ENCODE measurements at places on chromosomes 1 and 21.
A peak's percentile ranks its signal among the peaks of the same experiment; 100 is the strongest.

DNA sequence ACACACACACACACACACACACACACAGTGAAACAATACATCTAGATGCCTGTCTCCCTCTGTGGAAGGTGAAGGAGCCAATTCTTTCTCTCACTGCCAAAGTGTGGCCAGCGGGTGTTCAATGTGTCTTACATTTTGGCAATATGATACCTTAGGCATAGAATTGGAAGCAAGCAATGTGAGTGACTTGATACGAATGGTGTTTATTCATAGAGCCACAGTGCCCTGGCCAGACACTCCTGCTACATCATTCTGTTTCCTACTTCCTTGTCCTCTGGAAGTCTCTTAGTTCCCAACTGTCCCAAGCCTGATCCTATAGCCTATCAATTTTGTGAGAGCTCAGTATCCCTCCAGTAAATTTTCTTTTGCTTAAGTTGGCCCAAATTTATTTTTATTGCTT is 170.0 kb upstream of the L1TD1 start:
- no peak for DNase-seq

GRCh38 chr1:100246738-100247137 is 2.9 kb downstream of the DBT start:
- no peak for DNase-seq

DNA sequence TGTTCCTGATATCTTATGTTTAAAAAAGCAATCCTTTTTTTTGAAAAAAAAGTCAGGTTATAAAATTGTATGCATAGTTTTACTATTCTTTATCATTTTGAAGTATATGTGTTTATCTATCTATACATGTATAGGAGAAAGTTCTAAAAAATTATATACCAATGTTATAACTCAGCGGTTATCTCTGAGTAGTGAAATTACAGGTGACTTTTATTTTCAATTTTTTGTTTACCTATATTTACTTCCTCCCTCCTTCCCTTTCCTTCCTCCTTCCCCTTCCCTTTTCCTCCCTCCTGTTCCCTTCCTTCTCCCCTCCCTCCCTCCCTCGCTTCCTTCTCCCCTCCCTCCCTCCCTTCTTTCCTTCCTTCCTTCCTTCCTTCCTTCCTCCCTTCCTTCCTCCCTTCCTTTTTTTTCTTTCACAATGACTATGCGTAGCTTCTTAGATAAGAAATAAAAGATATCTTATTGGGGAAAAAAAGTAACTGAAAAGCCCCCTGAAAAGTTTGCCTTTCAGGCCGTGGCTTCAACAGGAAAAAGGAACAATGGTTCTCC is 77.1 kb downstream of the ABCA4 start:
- DNase-seq, result no peak

DNA sequence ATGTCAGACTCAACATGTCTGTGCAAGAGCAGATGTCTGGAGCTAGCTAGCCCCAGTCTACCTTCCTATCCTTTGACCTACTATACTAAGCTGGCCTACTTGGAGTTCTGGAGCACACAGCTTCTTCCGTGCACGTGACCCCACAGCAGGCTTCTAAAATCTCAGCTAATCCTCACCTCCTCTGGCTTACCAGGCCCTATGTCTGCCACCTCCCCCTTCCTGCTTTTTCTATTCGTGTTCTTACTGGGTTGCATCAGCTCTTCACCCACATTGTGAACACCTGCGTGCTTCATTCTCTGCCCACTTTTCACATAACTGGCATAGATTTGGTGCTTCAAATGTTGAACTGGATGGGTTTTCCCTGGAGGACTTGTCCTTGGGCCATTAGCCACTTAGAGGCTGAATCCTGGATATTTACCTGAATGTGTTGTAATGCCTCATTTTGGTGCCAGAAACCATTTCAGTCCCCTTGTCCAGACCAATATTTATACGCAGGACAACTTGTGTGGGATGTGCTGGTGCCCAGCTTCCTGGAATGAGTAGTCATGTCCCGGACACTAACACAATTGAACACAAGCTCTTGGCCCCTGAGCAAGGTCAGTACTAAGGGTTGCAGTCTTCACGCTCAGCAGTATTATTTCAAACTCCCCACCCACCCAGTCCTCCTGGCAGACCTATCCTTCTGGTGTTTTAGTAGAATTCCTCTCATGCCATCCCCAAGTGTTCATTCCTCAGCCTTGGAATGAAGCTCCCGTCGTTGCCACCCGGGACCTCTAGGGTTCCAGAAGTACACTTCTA is 24.0 kb downstream of the TENT5C start:
- DNase-seq, result peak; percentile 77

GRCh38 chr1:12678820-12679219 is 34.9 kb downstream of the AADACL4 start:
- no peak for DNase-seq

- DNase-seq, result peak; percentile 85
These were observed 310.2 kb upstream of the AJAP1 start for GRCh38 chr1:4344065-4344732.

GRCh38 chr1:7315316-7315715 is 455.8 kb upstream of the VAMP3 start:
- no peak for DNase-seq

DNA sequence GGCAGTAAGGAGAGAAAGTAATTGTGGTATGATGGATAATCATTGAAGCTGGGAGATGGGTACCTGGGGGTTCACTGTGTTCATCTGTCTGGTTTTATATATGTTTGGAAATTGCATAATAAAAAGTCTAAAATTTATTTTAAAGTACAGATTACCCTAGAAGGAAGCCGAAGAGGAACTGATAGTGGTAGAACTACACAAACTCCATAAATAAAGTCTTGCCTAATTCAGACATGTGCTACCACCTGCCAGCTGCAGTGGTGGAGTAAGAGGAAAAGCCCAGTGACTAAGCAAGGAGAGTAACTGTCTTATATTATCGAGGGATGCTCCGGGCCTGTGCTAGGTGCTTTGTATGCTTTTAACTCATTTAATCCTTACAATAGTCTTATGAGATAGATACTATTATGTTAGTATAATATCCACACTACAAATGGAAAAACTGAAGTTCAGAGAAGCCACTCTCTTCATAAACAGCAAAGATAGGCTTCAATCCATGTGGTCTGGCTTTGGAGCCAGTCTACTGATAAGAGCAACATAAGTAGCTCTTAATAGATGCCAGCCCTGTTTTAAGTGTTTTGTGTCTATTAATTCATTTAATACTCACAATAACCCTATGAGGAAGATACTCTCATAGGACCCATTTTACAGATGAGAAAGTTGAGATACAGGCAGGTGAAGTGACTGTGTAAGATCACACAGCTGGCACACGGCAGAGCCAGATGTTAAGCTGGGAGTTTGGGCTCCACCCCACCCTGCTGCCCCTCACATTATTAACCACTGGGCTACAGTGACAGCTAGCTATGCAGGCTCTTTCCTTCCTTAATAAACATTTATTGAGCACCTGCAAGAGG is 56.8 kb upstream of the HNRNPU start:
- peak; percentile 86 for DNase-seq

GRCh38 chr1:150963321-150964163 is 11.1 kb downstream of the CERS2 start:
- no peak for DNase-seq

- no peak for DNase-seq
These were observed 153.9 kb upstream of the CAMK1G start for GRCh38 chr1:209429611-209430010.

DNA sequence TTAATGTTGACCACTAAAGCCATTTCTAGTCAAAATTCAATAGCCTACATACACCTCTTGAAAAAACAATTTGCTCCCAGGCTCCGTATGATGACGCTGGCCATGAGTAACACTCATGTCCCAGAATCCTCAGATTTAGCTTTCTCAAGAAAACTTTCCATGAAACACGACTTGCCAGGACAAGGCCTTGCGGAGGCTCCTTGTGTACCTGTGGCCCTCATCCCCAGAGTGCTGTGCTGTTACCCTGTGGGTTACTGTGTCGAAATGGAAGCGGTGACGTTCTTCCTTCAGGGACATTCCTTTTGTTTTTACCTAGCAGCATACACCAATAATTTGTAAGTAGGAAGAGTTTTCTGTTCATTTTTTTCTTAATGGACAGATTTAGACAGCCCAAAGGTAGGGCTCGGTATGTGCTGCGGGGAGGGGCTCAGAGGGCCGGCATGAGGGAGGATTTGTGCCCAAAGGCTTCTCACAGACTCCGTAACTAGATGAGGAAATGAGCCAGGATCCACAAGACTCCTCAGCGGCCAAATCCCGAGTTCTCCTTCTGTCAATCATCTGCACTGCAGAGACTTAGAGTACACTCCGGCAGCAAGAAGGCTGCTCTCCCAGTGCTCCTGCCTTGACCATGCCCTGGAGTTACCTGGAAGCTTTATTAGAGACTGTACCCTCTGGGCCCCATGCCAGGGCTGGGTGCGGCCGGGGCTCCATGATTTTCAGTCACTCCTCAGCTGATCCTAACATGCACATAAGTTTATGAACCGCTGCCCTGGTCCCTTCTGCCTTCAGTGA is 17.8 kb downstream of the GNG12 start:
- DNase-seq, result no peak

GRCh38 chr1:47191940-47192457 is 2.2 kb upstream of the PDZK1IP1 start:
- DNase-seq, result no peak

DNA sequence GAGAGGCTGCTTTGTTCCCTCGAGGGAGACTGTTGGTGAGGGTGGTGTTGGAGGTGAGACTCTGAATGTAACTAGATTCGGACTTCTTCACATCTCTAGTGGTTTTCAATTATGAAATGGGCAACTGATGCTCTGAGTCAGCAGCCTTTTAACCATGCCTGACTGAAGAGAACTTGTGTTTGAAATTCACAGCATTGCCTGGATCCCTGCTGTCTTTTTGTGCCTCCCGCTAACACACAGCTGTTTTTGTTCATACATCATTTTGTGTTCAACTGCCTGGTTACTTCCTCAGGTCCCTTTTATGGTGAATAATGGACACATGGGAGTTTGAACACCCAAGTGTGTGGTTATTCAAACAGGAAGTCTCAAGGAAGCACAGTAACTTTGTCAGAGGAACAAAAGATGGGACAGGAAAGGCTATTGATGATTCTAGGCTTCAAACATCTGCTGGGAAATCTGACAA is 16.8 kb downstream of the LAMC1 start:
- peak; percentile 48 for DNase-seq

DNA sequence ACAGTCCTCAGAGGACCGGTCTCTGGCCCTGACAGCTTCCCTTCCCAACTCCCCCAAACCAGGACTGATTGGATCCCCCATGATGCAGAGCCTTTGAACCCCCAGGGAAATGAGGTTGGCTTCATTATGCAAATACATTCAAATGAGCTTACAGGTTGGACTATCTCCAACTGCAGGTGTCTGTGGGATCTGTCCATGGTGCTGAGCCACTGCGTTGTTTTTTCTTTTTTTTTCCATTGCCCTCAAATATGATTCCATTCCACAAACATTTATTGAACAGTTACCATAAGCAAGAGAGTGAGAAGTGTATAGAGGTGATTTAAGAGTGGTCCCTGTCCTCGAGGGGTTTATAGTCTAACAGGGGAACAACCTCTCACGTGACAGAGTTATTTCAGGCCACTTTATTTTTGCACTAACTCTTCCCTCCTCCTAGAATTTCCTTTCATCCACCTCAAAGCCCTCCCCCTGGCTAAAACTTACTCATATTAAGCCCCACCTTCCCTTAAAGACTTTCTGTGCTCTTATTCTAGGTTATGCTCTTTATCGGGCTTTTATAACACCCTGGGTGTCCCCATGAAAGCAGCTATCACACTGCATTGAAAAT is 21.9 kb downstream of the DLGAP3 start:
- no peak for DNase-seq

DNA sequence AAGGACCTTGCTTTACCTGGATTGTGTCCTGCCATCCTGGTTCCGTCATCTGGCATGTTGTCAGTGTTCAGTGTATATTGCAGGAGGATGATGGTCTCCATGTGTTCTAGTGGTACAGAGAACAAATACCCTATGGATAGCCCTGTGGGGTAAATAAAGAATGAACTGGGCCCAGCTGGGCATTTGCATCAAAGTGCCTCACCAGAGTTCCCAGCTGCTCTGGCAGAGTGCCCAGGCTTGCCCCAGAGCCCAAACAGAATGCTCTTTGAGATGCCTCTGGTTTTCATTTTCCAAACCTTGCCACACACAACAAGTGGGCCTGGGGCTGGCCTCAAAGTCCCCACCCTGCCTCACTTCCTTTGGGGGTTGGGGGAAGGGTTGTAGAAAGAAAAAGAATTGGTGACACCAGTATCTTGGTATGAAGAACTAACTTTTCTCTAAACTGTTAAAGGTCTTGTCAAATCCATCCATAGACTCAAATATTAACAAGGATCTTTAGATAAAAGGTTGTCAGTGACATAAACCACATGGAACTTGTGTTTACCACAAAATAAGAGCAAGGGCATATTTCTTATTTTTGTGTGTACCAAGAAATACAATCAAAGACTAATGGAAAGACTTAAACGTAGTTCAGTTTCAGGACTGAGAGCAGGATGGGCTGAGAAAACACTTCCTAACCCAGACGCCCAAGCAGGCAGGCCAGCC is 82.2 kb downstream of the LMO4 start:
- DNase-seq, result no peak

- peak; percentile 52 for DNase-seq
These were observed 2.8 kb upstream of the ENAH start for GRCh38 chr1:225655509-225656258.

DNA sequence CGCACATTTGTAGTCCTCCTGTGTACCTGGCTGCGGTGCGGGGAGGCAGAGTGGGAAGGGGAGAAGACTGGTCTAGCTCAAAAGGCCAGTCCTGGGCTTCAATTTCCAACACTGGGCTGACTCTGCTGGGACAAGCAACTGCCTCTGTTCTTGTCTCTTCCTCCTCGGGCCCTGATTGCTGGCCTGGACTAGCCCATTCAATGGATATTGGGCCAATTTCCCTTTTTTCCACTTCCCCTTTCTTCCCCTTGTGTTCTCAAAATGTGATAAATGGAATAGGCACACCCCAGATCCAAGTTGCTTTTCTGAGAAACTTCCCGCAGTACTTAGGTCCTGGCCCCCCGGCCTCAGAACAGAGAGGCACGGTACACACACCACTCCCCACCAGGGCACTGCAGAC is 48.2 kb downstream of the SPSB1 start:
- DNase-seq, result no peak

DNA sequence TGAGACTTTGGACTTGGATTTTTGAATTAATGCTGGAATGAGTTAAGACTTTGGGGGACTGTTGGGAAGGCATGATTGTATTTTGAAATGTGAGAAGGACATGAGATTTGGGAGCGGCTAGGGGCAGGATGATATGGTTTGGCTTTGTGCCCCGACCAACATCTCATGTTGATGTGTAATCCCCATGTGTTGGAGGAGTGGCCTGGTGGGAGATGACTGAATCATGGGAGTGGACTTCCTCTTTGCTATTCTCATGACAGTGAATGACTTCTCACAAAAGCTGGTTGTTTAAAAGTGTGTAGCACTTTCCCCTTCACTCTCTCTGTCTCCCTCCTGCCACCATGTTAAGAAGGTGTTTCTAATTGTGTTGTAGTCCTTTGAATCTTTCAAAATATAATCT is 9.3 kb upstream of the PHGDH start:
- no peak for DNase-seq

GRCh38 chr1:25971066-25971810 is 26.6 kb downstream of the PAFAH2 start:
- DNase-seq, result peak; percentile 69

DNA sequence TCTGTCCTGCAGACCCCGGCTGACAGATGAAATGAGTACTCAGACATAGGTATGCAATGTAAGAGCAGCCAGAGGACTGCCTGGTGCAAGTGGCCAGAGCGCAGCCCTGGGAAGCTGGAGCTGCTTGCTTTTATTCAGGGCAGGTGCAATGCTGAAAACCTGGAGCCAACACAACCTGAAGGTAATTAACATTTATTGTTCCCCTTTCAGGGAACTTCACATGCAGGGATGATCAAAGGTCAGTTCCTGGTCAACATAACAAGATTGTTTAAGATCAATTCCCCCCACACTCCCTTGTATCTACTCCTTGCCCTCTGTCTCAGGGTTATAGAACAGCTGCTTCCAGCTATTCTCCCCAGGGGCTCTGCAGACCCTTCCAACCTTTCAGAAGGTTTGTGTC is 48.7 kb upstream of the PRELP start:
- DNase-seq, result no peak
